Brain microvascular endothelial cell (primary cell): ENCODE measurements at places on chromosomes 7 and 10.

GRCh38 chr7:151461096-151461941, 21.4 kb upstream of the CRYGN start:
- no peak for DNase-seq

DNA sequence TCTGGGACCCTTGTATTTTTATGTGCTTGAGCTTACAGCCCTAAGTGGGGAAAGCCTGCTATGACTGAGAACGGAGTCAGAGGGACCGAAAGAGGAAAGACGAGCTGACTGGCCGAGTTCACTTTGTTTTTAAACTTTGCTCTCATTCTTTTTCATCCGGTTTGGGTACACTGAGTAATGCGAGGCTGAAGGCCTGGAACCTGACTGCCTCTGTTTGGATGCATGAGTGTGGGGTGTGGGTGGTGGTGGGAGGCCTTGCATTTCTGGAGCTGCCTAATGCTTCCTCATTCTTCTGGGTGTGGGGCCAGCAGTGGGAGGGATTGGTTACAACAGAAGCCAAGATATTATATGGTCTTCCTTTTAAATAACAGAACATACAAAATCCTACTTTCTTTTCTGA, 155.5 kb downstream of the BUB3 start:
- no peak for DNase-seq

DNA sequence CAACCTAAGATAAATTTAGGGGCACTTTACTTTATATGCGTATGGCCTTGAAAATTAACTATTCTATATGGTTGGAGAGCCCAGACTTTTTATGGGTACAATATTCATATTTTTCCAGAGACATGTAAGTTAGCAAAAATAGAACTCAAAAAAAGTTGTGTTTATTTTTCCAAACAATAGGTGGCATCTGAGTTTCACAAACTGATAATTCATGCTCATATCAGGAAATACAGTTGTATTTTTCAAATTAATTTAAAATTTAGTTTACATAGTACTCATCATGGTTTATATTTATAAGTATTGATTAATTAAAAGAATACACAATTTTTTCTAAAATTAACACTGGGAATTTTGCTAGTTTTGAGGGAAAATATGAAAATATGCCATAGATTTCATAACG, 34.6 kb downstream of the ANKRD7 start:
- no peak for DNase-seq

GRCh38 chr7:15209429-15209828, 306.9 kb upstream of the DGKB start:
- no peak for DNase-seq

GRCh38 chr7:68250143-68250542, 1253.5 kb downstream of the TYW1 start:
- DNase-seq, result no peak

DNA sequence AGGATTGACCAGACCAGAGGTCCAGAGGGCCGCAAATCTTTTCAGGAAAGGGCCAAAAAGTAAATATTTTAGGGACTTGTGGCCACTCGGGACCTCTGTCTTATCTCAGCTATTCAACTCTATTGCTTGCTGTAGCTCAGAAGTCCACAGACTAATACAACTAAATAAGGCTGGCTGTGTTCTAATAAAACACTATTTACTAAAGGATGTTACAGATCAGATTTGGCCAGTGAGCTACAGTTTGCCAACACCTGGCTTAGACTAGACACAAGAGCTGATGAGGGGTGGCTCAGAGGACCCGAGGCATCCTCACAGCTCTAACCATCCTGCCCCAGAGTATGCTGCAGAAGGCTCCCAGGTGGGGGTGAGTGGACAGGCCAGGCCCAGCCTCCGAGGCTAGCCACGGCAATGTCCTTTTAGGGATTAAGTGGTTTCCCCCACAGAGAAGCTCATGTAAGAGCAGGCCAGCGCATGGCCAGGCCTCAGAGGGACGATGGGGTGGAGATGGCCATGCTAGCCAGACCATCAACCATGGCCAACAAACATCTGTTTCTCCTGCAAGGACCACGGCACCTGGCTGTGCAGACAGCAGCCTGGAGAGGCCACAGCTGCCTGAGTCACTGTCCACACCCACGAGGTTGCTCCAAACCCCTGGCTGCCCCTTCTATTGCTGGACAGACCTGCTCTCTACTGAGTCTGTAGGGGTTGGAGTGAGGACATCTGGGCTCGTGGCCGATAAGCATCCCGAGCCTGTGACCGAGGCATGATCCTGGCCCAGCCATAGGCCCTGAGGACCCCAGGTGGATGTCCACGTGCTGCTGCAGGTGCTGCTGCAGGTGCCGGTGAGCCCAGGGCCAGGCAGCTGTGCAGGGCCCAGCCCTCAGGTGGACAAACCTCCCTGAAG, 76.5 kb downstream of the AFAP1L2 start:
- DNase-seq, result no peak

GRCh38 chr7:712381-713138, 13.9 kb upstream of the DNAAF5 start:
- no peak for DNase-seq

GRCh38 chr7:117828825-117829224, 44.4 kb downstream of the CTTNBP2 start:
- no peak for DNase-seq

DNA sequence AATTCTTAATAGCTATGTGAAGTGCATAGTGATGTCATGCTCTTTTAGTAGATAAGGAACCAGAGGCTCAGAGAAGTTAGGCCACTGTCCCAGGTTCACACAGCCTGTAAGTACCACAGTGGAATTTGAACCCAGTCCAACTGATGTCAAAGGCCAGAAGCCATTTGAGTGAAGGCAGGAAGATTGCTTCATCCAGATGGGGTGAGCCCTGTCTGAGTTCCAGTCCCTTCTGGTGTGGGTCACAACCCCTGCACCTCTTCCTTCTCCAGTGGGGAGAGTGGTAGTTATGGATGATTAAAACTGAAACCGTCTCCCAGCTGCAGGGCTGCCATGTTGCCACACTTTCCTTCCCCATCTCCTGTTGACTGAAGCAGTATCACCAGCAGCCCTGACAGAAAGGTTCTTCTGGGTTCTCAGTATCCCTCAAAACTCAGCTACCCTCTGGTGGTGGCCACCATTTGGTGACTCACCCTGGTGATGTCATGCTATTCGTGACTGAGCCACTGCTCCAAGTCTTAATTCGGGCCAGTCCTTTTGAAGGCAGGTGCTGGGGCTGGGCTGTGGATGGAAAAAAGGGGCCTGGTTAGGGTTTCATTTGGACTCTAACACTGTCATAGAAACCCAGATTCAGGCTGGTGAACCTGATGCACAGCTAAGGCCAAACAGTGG, 1.5 kb upstream of the C10orf95 start:
- DNase-seq, result peak; percentile 71

DNA sequence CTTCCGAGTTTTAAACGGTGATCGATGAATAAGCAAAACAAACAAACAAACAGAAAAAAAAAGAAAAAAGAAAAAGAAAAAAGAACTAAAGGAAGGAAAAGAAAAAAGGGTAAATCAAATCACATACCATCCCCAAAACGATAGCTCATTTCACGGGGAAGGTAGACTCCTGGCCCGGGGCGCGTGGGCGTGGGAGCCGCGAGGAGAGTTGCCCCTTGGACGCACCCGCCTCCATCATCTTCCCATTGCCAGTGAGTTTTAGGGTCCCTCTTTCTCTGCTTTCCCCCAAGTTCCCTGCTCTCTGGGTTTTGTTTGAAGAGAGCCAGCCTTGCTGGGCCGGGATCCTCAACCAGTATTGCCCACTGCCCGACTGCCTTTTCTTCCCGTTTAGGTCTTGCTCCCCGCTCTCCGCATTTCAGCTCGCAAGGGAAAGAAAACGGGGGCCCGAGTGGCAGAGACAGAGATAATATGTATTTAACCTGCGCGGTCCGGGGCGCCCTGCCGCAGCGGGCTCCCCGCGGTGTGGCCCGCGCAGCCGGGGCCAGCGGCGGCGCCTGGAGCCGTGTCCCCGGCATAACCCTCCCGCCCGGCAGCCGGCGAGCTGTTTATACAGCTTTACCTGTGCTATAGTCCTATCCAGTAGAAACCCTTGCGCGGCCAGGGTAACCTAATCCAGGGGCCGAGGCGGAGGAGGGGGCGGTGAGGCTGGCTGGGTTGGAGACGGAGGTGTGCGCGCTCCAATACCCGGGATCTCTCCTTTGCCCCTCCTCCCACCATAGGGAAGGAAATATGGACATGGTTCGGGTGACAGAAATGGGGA, 5.2 kb upstream of the GATA3 start:
- DNase-seq, result no peak

- DNase-seq, result no peak
Observed at GRCh38 chr10:61283481-61284221, 169.5 kb downstream of the TMEM26 start.

DNA sequence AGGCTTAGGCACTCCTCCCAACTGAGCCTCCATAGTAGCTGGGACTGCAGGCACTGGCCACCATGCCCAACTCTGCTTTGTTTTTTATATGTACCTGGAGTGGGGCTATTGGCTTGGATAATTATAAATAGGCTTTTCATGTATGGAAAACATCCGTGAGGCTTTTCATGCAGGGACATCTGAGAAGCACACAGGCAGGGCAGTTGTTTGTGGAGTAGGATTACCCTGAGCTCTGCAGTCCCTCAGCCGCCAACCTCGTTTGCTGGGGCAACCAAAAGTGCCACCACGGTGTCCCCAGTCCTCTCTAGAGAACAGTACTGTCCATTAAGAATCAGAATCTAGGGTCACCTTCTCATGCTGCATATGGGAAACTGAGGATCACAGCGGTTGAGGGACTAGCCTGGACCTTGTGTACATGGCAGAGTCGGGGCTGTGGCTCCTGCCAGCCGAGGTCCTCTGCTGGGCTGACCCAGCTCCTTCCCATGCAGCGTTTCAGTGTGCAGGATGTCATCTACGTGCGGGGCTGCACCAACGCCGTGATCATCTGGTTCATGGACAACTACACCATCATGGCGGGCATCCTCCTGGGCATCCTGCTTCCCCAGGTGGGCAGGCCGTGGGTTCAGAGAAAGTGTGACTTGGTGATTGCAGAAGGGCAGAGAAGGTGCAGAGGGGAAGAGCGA, 54.5 kb downstream of the TSPAN15 start:
- DNase-seq, result no peak

- no peak for DNase-seq
Observed at GRCh38 chr7:20958572-20958971, 171.9 kb upstream of the SP8 start.

GRCh38 chr7:11714205-11714604, 117.8 kb downstream of the THSD7A start:
- DNase-seq, result no peak

DNA sequence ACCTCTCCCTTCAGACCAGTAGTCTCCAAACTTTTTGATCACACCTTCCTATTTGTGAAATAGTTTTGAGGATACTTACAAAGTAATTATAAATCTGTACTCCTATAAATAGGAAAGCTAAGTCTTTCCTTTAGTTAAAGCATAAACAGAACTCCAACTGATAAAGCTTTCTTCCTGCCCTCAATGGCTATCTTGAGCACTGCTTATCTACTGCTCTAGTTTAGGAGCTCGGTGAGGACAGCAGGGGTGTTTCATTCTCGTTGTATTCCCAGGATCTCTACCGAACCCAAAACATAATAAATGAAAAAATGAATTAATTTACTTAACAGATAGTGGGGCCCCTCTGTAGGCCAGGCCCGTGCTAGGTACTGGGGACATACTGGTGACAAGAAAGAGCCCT, 17.7 kb downstream of the SORBS1 start:
- no peak for DNase-seq

DNA sequence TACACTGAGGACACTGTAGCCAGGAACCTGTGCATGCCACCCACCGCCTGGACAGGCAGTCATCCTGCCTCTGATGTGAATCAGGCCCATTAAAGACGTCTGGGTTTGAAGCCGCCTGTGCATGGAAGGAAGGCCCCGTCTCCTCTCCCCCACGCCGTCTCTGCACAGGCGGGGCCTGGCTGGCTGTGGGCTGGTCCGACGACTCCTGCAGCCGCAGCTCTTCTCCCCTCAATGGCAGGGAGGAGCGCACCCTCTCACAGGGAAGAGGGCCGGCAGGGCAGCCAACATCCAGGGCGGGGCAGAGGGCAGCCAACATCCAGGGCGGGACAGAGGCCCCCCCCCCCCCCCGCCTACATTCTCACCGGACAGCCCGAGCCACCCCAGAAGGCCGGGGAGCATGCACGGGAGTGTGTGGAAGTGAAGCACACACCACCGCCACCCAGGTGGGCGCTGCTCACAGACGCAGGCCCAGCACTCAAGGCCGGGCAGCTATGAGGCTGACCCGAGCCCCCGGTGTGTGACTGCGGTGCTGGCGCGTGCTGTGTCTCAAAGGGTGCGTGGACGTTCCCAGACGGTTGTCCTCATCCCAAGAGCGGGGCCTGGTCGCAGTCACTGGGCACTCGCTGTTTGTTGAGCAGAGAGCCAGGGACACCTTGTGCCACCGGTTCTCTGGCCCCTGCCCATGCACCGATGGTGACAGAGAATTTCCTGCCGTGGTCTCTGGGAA, 19.1 kb downstream of the DPYSL4 start:
- no peak for DNase-seq

- DNase-seq, result no peak
Observed at GRCh38 chr7:105690325-105690945, 109.1 kb upstream of the EFCAB10 start.

GRCh38 chr10:10860455-10860976, 157.2 kb upstream of the CELF2 start:
- DNase-seq, result no peak

DNA sequence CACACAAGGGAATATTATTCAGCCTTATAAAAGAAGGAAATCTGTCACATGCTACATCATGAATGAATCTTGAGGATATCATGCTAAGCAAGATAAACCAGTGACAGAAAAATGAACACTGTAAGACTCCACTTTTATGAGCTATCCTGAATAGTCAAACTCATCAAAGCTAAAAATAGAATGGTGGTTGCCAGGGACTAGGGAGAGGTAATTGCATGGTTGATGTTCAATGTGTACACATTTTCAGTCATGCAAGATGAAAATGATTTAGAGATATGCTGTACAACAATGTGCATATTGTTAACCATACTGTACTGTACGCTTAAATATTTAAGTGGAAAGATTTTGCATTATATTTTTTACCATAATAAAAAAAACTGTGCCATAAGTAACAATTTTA, 1349.1 kb downstream of the XPNPEP1 start:
- DNase-seq, result no peak

DNA sequence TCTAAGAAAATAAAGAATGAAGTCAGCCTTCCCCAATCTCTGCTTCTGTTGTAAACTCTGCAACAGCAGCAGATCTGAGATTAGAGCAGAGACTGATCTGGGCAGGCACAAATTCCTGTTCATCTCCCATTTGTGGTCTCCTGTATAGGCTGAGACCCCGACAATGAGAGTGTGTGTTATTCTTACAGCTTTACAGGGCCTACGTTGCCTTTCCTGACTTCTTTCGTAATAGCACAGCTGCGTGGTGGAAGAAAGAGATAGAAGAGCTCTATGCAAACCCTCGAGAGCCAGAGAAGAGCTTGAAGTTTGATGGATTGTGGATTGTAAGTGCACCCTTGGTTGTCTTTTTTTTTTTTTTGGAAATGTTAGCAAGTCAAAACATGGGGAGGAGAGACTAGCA, 72.1 kb downstream of the PRSS58 start:
- no peak for DNase-seq
